A549 treated with Mapracorat at 1 μM for 4 hours (cell line): ENCODE measurements at places on chromosomes 2 and 18. TPM values are rescaled to one million over a fixed set of nuclear protein-coding genes. Genes with fewer than 3 reads are reported as not detected.

The KIF5C gene
- total RNA-seq, result 0.30 to 0.77 TPM (median 0.35 TPM) in 5 replicates

The B4GALT6 gene
- total RNA-seq, result 4.4 to 6.6 TPM (median 5.7 TPM) in 5 replicates

The RNF152 gene
- 0.01 to 0.20 TPM (median 0.07 TPM) in 5 replicates for total RNA-seq

The MAP3K20 gene
- total RNA-seq, result 23.7 to 32.2 TPM (median 30.1 TPM) in 5 replicates

The HAAO gene
- not detected in 5 replicates for total RNA-seq

The SERPINB13 gene
- not detected in 5 replicates for total RNA-seq

The CYRIA gene
- 0.15 to 0.86 TPM (median 0.28 TPM) in 5 replicates for total RNA-seq

The UGT1A8 gene
- 0.06 TPM in 1 of 5 replicates, not detected in the others for total RNA-seq

The SLC4A1AP gene
- 27.0 to 35.2 TPM (median 29.7 TPM) in 5 replicates for total RNA-seq

The SIX3 gene
- 1.2 to 2.4 TPM (median 1.9 TPM) in 5 replicates for total RNA-seq

The C2orf66 gene
- 0.07 to 0.14 TPM (median 0.09 TPM) in 3 of 5 replicates, not detected in the others for total RNA-seq

The SOX11 gene
- total RNA-seq, result not detected in 5 replicates

The ANKRD23 gene
- 1.3 to 2.5 TPM (median 1.9 TPM) in 5 replicates for total RNA-seq

The TM4SF20 gene
- total RNA-seq, result 7.5 to 8.8 TPM (median 7.6 TPM) in 5 replicates

The GPR35 gene
- total RNA-seq, result 0.50 to 1.1 TPM (median 0.67 TPM) in 5 replicates

The MARCHF4 gene
- total RNA-seq, result 27.4 to 34.5 TPM (median 32.4 TPM) in 5 replicates

The SH3BP4 gene
- 34.8 to 43.6 TPM (median 40.3 TPM) in 5 replicates for total RNA-seq

The C1QL2 gene
- 0.11 to 0.53 TPM (median 0.31 TPM) in 5 replicates for total RNA-seq

The VSNL1 gene
- not detected in 5 replicates for total RNA-seq

The DPYSL5 gene
- 3.6 to 7.7 TPM (median 5.3 TPM) in 5 replicates for total RNA-seq

The SCN7A gene
- not detected in 5 replicates for total RNA-seq

The TUBA4B gene
- total RNA-seq, result 0.13 to 0.28 TPM (median 0.18 TPM) in 4 of 5 replicates, not detected in the other

The DSG2 gene
- total RNA-seq, result 44.3 to 68.1 TPM (median 62.4 TPM) in 5 replicates

The SLC25A12 gene
- total RNA-seq, result 13.5 to 15.7 TPM (median 14.0 TPM) in 5 replicates
